T-helper 17 cell (primary cell): ENCODE measurements at places on chromosomes 6 and 20.
A peak's percentile ranks its signal among the peaks of the same experiment; 100 is the strongest.

DNA sequence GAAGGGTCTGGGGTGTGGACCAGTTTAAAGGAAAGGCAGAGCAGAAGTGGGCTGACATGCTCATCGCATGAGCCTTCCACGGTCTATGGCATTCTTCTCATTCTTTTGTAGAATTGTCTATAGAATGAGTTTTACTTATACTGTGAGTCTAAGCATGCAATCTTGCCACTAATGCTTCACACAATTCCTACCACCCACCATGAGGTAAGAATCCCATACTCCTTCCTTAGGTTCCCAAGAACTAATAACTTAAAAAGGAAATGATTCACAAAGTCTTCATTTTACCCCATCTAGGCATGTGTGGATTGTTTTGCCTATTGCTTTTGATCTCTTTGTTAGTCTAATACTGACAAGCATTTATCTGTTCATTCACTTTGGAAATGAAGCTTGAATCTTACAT lies 195.2 kb downstream of the LY86 start:
- no peak for DNase-seq

- no peak for DNase-seq
These were observed 596.7 kb downstream of the EPM2A start for GRCh38 chr6:145138469-145139139.

GRCh38 chr6:106512968-106513574 lies 116.2 kb downstream of the RTN4IP1 start:
- DNase-seq, result no peak

DNA sequence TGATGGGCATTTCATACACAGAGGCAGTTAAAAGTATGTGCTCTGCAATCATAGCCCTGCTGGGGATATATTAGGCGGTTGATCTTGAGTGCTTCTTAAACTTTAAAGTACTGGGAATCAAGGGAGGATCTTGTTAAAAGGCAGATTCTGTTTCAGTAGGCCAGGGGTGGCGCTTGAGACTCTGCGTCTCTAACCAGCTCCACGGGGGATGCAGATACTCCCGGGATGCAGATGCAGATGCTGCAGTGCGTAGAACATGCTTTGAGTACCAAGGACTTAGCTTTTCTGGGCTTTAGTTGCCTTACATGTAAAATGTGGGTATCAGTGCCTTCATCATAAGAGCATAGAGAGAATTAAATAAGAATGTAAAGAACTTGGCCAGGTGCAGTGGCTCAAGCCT lies 44.4 kb upstream of the ENPP5 start:
- no peak for DNase-seq

DNA sequence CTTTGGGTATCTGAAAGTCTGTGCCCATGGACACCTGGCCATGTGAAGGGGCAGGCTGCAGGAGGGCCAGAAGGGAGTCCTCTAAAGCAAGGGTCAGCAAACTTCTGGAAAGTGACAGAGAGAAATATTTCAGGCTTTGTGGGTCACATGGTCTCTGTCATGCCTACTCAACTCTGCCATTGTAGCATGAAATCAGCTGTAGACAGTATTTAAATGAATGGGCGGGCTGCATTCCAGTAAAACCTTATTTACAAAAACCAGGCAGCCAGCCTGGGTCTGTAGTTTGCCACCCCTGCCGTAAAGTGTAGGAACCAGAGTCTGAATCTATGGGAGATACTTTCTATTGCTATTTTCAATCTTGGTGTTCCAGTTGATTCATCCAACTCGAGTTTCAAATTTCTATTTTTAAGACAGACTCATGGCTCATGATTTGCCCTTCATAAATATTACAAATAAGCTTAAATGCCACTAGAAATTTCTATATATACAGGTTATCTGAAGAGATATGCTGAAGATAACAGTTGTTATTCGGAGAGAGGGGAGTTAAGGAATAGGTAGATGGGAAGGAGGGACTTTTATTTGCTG lies 19.0 kb upstream of the ADGRF4 start:
- no peak for DNase-seq

GRCh38 chr6:106872049-106872448 lies 102.5 kb downstream of the CD24 start:
- DNase-seq, result no peak

- DNase-seq, result no peak
These were observed 9.0 kb upstream of the MRPS10 start for GRCh38 chr6:42226645-42227143.

DNA sequence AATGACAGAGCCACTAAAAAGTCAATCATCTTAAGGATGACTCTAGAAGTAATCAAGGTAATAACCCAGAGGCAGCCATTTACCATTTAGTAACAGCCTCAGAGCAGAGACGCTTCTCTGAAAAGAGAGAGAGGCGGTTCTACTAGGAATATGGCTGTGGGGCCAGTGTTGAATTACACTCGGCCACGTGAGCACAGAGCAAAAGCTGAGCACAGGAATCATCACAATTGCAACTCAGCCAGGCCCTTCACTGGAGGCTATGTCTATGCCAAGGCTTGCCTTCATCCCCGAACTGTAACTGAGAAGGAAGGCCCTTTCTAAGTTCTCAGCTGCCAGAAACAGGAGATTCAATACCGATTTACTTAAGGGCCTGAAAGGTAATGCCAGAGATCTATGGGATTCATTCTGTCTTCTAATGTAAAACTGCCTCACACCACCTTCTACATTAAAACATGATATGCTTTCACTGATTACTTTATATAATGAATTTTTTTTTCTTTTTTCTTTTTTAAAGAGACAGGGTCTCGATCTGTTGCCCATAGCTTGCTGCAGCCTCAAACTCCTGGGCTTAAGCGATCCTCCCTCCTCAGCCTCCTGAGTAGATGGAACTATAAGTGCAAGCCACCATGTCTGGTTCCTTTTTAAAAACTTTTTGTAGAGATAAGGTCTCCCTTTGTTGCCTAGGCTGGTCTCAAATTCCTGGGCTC lies 67.6 kb downstream of the NUDT3 start:
- DNase-seq, result no peak

GRCh38 chr6:57313711-57314471 lies 3.5 kb upstream of the PRIM2 start:
- DNase-seq, result no peak

DNA sequence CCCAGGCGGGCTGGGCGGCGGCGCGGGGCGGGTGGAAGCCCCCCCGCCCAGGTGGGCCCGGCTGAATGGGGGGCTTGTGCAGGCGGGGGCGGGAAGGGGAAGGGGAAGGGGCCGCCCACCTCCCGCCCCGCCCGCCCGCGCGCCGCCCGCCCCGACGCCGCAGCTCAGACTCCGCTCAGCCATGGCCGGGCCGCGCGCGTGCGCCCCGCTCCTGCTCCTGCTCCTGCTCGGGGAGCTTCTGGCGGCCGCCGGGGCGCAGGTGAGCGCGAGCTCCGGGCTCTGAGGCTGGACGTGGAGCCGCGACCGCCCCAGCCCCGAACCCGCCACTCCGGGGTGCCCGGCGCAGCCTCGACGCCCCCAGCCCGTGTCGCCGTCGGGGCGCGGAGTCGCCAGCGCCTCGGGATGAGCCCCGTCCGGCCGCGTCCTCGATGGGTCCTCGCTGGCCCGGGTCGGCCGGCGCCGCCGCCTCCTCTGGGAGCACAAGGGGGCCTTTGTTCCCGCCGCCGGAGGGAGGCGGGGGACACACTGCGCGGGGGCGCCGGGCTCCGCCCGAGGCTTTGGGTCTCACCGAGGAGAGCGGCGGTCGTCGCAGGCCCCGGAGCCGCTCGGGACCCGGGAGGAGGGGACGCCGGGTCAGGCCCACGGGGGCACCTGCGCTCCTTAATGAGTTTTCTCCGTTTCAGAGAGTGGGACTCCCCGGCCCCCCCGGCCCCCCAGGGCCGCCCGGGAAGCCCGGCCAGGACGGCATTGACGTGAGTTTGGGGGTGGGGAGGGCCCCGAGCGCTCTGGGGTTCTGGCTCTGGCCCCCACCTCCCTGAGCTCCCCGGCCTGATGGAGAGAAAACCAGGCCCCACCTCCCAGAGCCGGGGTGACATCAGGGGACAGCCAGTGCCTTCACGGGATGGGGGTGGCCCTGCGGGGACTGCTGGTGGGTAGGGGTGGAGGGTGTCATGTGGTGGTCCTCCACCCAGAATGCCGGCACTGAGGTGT lies at the start of gene COL9A3:
Gene COL9A3, plus strand, starts transcription at position 167 of the 990 bp plus-strand sequence. Its CDS starts 15 bp downstream, at position 182.
- DNase-seq, result no peak

- DNase-seq, result no peak
These were observed 156.1 kb upstream of the SALL4 start for GRCh38 chr20:51958099-51959065.

GRCh38 chr6:30511169-30511546 lies 21.8 kb downstream of the HLA-E start:
- DNase-seq, result no peak

GRCh38 chr6:73969971-73970970 lies 274.3 kb downstream of the CD109 start:
- DNase-seq, result no peak

DNA sequence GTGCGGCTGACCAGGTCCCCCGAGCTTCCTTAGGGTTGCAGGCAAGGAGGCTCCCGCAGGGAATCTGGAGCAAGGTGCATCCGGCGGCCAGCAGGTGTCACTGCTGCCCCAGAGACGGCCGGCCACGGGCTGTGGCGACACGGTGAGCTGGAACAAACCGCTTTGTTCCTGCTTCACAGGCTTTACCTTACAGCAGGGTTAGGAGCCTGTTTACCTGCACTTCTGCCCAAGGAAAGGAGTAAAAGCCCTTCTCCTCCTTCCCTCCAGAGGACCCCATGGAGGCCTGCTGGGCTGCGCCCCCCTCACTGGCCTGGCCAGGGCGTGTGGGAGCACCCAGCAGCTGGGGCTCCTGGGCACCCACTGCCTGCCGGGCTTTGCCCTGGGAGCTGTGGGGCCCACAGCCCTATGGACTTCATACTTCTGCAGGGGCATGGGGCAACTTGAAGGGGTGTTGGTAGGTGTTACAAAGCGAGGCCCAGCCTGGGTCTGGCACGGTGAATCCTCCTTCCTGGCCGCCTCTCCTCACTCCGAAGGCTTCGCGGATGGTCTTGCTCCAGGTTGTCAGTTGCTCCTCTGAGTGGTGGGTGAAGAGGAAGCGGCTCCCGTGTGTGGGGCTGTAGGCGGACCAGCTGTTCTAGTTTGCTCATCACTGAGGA lies 88.4 kb downstream of the CDC5L start:
- peak; percentile 45 for DNase-seq

- DNase-seq, result no peak
These were observed 84.9 kb upstream of the NRN1 start for GRCh38 chr6:6091608-6092002.

DNA sequence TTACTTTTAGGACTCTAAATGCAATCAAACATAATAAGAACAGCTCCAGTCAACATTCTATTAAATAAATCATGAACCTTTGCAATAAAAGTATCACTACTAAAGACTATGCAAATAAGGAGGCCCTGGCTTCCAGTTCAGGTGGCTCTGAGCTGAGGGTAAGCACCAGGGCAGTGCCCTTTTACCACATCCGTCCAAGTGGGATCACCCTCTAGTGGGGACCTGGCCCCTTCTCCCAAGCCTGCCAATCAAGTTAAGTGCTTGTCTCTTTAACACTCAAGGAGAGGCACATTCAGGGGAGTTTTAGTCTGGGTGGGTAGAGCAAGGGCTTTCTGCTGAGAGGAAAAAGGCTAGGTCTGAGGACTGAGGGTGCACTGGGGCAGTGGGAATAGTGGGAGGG lies 161.4 kb downstream of the TMEM200A start:
- DNase-seq, result no peak

- DNase-seq, result no peak
These were observed 183.2 kb upstream of the MYLIP start for GRCh38 chr6:15945593-15946159.

DNA sequence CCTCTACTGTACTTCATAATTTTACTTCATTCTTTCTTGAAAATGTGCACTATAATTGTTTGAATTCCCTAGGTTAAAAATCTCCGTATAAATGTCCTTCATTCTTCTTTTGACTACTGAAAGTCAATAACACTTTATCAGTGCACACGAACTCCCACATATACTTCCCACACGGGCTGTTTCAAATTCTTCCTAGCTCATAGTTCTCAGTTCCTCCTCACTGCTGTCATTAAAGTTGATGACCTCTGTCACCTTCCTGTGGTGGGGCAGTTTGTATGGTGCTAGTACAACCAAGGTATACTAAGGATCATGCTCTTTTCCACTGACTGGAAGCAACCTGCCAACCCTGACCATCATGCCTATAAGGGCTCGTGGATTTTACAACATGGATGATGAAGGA lies 40.0 kb upstream of the CD2AP start:
- no peak for DNase-seq

DNA sequence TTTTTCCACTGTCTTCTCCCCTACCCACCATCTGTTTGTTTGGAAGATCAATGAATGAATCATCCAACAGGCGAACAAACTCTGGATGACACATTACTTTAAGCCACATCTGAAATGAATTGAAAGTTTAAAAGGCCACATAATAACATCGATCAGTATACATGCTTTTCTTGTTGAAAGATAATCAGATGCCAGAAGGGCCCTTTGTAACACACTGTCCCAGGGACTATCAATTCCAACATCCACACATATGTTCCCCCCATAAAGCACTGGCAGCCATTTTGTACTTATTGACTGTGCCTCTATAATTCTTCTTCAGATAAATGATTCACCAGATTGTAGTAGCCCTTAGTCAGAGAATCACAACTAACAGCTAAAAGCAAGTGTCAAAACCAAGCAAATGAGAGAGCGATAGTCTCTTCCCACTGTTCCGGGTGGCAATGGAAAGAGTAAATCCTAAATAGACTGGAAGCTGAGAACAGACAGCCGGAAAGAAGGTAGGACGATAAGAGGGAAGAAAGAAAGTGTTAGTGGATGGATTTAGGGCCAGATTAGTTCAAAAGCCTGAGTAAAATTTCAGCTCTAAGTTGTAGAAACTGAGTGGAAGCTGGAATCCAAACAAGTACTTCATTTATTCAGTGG lies 184.9 kb upstream of the TENT5A start:
- DNase-seq, result no peak

GRCh38 chr6:113304116-113304515 lies 553.0 kb upstream of the MARCKS start:
- DNase-seq, result no peak

- DNase-seq, result no peak
These were observed 121.6 kb upstream of the PMEPA1 start for GRCh38 chr20:57831326-57831992.

DNA sequence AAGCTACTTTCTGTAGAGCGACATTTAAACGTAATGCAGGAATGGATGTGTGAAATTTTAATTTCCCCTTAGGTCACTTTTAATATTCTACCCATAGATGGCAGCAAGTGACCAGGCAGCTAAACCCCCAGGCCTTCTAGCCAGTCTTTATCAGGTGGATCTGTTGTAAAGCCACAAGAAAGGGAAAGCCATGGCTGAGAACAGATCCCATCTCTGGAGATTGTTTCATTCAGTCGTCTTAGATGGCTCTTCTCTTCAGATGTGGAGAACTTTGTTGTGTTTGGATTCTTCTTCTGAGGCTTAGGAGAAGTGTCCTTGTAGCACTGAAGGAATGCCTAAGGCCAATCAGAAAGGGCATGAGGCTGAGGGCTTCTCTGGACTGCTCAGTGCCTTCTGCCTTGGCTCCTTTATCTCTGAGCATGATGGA lies 15.8 kb upstream of the RNF182 start:
- DNase-seq, result peak; percentile 28

DNA sequence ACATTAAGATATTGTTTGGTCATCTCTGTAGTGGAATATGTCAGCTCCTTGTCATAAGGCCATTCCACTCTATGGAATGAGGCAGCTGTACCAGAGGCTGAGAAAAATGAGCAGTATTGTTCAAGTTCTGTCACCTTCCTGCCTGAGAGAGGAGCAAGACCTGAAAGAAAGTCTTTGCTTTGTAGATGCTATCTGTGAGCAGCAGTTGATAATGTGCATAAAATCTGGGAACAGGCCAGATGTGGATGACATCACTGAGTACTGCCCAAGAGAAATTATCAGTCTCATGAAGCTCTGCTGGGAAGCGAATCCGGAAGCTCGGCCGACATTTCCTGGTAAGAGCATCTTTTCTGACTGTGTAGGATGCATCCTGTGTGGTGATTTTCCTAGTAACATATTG lies 16.8 kb downstream of the RIPK1 start:
- DNase-seq, result no peak
